Activated CD4-positive, alpha-beta memory T cell treated with anti-CD3 and anti-CD28 coated beads for 36 hours (primary cell): ENCODE measurements at places on chromosomes 5 and 9. TPM values are rescaled to one million over a fixed set of nuclear protein-coding genes. Genes with fewer than 3 reads are reported as not detected.

GRCh38 chr9:134324359-134325095 is 1.7 kb upstream of the RXRA start:
- H3K4me3 ChIP-seq = peak overlapping the region; percentile 41
- no peaks in the 10 kb centered on the region for H3K36me3 ChIP-seq
- peak; percentile 19 for DNase-seq
- H3K27ac ChIP-seq = no peak overlapping the region

GRCh38 chr9:84754881-84755280 is 85.4 kb downstream of the NTRK2 start:
- no peaks in the 10 kb centered on the region for H3K27me3 ChIP-seq
- H3K4me1 ChIP-seq = peaks cover 46% of the 10 kb centered on the region
- H3K4me3 ChIP-seq = no peak overlapping the region
- DNase-seq = no peak
- H3K27ac ChIP-seq = peak overlapping the region; percentile 50

- no peaks in the 10 kb centered on the region for H3K36me3 ChIP-seq
- no peak overlapping the region for H3K4me3 ChIP-seq
- H3K27ac ChIP-seq = no peak overlapping the region
- no peaks in the 10 kb centered on the region for H3K27me3 ChIP-seq
- no peak for DNase-seq
Observed at GRCh38 chr5:170186156-170186555, 46.6 kb upstream of the C5orf58 start.

DNA sequence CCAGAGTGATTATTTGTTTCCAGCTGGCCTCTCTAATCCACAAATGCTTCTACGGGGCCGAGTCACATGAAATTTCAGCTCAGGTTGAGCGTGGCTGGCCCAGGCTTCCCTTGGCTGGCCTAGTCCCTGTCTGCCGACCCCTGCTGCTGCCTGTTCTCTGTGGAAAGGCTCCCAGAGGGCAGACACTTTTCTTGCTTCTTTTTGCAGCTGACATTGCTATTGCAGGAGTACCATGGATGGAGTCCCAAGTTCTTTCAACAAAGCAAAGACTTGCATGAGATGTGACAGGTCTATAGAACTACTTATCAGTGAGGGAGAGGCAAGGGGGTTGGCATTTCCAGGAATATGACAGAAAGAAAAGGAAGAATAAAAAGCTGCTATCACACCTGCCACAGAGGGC is 287.4 kb upstream of the ARRDC3 start:
- H3K27me3 ChIP-seq = no peaks in the 10 kb centered on the region
- H3K27ac ChIP-seq = no peak overlapping the region
- no peak overlapping the region for H3K4me3 ChIP-seq
- H3K4me1 ChIP-seq = no peaks in the 10 kb centered on the region
- no peak for DNase-seq

- H3K36me3 ChIP-seq = no peaks in the 10 kb centered on the region
- H3K4me1 ChIP-seq = no peaks in the 10 kb centered on the region
- DNase-seq = no peak
- no peak overlapping the region for H3K27ac ChIP-seq
Observed at GRCh38 chr9:108166519-108166918, 677.0 kb upstream of the KLF4 start.

Gene SLC4A9
- not detected for total RNA-seq

Gene PCDHGA9
- total RNA-seq = not detected

Gene TMOD1
- 1.7 TPM for total RNA-seq
